NCI-H524 treated with DMSO at 0.1 percent for 48 hours (cell line): ENCODE measurements at places on chromosomes 1 and 21.

DNA sequence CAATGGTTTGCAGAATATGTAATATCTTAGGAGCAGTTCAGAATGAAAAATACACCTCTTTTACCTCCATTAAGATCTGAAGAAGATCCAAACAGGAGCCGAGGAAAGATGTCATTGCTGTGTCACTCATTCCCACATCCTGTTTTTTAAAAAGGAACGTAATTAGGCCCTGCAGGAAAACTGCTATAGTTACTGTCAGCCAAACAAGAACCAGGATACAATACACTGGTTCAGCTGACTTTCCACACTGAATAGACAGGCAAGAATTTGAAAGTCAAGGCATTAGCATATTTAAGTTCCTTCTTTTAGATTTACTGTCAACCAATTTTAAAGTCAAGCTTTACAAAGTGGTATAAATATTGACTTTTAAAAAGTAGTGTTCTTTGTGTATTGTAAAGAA, 63.8 kb downstream of the IARS2 start:
- no peak for DNase-seq

DNA sequence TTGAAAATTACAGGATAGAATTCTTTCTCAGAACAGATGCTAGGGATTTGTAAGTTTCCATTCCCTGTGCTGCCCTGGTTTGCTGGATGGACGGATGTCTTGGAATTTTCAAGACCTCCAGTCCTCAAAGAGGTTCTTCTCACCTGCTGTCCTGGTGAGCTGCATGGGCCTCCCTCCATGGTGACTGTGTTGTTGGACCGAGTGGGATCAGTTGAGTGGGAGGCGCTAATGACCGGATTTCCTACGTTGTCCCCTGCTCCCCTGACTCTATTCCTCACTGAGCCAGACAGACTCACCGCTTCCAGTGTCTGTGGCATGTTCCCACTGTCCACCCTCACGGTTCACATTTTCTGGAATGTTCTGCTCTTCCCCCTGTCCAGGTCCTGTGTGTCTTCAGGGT, 229.8 kb downstream of the CAMTA1 start:
- DNase-seq, result no peak

DNA sequence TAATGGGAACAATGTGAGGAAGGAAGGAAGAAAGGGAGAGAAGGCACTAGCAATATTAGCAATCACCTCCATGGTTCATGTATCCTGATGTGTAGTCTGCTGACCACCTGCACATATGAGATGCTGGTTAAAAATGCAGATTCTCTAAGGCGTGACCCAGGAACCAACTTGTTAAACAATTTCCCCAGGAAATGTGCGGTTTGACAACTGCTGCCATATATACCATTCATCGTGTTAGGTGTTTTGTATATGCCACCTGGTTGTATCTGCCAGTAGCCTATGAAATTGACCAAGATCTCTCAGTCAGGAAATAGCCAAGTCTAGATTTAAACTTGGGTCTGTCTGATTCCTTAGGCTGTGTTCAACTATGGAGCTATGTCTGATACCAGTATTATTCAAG, 4.1 kb downstream of the SEMA4A start:
- no peak for DNase-seq

DNA sequence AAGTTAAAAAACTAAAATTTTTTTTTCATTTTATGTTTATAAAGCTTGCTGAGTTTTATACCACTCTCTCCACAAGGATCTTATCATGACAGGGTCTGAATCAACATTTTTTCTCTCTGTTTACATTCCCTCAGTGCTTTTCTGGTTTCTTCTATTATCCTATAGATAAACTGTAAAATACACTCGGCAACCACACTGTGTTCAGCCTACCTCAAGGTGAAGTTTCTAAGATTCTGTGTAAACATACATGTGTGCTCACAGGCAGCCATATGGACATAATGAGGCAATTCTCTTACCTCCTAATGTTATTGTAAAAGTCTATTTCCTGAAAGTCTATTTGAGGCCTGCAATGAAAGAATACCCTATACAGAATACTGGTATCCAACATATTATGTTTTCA, 114.6 kb downstream of the NTPCR start:
- DNase-seq, result no peak

DNA sequence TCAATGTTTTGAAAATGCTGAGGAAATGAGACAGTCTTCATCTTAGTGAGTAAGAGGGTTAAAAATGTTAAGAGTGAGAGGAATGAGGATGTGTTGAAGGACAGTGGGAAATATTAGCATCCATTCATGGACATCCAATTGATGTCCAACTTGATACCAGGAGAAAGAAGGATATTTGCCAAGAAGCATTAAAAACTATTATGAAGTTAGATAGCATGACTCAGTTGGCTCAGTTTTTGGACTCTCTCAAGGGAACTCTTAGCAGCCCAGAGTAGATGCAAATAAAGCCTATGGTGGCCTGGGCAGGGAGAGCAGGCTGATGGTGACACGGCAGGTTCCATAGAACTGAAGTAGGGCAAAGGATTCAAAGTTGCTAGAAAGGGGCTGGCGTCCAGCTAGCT, 171.0 kb downstream of the ZZZ3 start:
- no peak for DNase-seq

GRCh38 chr21:35561116-35561515, 499.2 kb downstream of the SETD4 start:
- no peak for DNase-seq

GRCh38 chr1:210653771-210654170, 325.1 kb downstream of the HHAT start:
- DNase-seq, result no peak

DNA sequence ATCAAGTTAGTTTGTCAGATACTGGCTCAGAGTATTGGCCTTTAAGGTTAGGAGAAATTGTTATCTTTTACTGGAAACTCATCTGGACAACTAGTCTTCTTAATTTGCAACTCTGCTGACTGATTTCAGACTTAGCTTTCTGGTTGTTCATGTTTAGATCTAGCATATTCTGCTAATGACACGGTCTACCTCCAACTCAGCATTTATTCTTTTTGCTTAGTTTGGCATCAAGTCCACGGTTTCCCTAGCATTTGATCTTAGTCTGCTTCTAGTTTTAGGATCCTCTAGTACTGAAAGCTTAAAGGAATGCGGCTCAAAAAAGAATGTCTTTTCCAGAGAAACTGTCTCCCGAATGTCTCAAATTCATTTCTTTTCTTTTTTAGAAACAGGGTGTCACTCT, 75.6 kb upstream of the SLFNL1 start:
- DNase-seq, result no peak

DNA sequence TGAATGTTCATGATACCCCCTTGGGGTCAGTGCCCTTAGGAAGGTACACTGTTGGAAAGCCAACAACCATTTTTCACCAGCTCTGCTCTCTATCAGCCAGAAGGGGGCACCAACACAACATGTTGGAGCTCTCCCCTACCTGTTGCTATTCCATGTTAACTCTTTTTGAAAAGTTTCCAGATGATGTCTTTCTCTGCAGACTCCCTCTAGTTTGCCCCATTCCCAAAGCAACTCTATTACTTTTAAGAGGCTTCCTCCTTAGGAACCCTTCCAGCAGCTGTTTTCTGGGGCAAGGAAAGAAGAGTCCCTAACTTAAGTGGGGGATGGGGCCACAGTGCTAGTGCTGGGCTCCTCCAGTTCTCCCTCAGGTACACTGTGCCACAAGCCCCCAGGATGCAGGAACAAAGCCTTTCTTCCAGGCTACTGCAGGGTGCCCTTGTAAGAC, 22.9 kb upstream of the NDC1 start:
- DNase-seq, result no peak

DNA sequence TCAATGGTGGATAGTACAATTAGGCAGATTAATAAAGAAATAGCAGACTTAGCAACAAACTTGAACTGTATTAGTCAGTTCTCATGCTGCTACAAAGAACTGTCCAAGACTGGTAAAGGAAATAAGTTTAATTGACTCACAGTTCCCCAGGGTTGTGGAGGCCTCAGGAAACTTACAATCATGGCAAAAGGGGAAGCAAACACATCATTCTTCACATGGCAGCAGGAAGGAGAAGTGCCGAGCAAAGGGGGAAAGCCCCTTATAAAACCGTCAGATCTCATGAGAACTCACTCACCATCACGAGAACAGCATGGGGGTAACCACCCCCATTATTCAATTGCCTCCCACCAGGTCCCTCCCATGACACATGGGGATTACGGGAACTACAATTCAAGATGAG, 27.1 kb upstream of the PDE4B start:
- DNase-seq, result no peak

DNA sequence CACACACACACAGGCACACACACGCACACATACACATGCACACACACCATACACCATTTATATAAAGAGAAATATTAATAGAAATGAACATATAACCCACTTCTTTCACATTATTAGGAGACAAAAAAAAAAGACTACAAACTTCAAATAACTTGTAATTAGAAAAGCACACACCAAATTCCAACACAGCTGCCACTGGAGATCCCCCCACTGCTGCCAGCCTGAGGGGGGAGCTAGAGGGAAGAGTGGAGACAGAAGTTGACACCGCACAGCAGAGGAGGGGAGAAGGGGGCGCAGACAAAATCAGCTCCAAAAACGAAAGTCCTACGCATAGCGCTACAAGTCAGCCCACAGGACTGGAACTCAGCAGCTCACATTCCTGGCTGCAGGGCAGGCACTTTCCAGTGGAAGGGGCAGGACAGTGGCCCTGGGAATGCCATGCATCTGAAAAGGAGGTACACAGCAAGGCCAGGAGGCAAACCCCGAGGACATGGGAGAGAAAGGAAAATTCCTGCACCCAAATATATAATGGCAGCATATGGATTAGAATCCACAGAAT, 36.5 kb downstream of the LGALS8 start:
- DNase-seq, result no peak

- no peak for DNase-seq
These were observed 499.1 kb upstream of the RUNX1 start for GRCh38 chr21:35547946-35548774.

DNA sequence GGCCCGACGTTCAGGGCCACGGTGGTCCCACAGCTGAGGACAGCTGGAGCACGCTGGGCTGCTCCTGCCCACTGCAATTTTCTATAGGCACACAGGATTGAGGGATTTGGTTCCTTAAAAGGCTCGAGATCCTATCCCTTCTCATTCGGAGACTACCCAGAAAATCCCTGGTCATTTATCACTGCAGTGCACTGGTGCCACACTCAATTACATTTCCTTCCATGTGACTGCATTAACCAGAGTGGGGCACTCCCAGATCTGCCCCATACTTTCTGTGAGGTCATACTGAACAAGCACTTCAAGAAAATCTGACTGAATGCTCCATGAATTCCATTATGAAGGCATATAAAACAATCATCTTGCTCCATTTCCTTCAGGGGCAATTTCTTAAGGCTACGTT, 49.8 kb upstream of the KCNE1 start:
- no peak for DNase-seq

DNA sequence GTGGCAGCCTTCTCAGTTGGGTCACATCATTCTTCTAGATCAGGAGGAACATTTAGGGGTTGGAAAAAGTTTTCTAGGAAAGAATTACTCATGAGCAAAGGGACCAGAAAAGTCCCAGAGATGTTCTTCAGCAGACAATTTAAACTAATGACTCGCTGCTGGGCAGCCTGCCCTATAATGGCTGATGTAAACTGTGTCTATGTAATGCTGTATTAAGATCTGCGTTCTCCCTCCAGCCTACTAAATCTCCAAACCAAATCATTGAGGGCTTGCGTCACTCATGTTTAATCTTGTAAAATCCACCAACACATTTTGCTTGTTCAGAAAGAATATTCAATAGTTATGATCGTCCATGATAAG, 92.1 kb downstream of the LRRC8C start:
- no peak for DNase-seq
